WERI-Rb-1 (cell line): ENCODE measurements at places on chromosomes 2 and 18.
A peak's percentile ranks its signal among the peaks of the same experiment; 100 is the strongest.

- no peak for DNase-seq
These were observed 263.6 kb downstream of the RNF144A start for GRCh38 chr2:7180638-7181370.

GRCh38 chr2:9473308-9473984, 905 bp upstream of the IAH1 start:
- DNase-seq: no peak

GRCh38 chr2:40127890-40128557, 323.9 kb downstream of the SLC8A1 start:
- no peak for DNase-seq

- no peak for DNase-seq
These were observed 141.0 kb downstream of the NR4A2 start for GRCh38 chr2:156191527-156191926.

GRCh38 chr2:104249629-104250028, 604.3 kb upstream of the POU3F3 start:
- no peak for DNase-seq

GRCh38 chr2:144912206-144912605, 392.3 kb upstream of the ZEB2 start:
- no peak for DNase-seq

DNA sequence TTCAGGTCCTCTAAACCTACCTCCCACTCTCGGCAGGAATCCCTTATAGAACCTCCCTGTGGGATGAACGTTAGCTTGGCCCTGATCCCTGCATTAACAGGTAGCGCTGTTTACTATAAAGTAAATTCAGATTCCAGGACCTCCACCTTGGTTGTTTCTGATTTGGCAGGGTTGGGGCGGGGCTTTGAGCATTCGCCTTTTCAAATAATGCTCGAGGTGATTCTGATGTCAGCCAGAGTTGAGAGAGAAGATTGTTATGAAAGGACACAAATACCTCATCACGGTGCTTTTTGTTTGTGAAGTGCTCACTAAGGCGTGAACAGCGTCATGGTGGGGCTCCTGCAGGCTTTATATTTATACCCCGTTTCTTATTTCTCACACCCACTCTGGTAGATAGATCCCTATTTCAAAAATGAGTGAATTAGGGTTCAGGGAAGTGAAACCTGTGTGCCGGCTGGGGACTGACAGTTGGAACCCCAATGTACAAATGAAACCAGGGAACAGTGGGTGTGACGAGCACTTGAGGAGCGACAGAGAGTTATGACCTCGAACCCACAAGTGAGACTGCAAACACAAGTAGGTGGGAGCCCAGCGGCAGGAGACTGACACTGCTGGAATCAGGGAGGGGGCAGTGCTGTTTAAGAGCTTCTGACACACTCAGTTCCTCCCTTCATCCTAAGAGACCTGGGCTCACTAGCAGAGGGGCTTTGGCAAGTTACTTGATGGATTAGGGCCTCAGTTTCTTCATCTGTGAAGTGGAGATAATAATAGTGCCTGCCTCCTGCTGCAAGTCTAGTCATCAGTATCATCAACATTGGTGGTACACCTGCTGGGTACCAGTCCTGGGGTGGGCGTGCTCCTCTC, 14.2 kb upstream of the CXCR4 start:
- no peak for DNase-seq

GRCh38 chr2:235270956-235271355, 222.9 kb upstream of the AGAP1 start:
- DNase-seq: no peak

DNA sequence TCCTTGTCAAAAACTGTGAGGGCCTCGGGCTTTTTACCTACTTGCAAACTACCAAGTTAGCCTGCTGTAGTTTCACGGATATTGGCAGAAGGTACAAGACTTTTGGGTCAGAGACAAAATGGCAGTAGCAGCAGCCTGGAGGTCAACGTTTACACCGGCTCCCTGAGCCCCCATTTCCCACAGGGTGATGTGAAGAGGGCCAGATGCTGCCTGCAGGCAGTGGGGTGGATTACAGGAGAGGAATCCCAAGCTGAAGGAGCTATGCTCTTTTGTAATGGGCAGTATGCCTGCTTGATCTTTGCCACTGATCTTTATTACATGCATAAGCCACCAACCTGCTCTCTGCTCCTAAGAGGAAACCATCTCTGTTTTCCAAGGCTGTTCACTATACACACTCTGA, 29.5 kb upstream of the SP5 start:
- peak; percentile 56 for DNase-seq
